Suprapubic skin (tissue), 4 donors: ENCODE measurements at places on chromosomes 4 and X.

DNA sequence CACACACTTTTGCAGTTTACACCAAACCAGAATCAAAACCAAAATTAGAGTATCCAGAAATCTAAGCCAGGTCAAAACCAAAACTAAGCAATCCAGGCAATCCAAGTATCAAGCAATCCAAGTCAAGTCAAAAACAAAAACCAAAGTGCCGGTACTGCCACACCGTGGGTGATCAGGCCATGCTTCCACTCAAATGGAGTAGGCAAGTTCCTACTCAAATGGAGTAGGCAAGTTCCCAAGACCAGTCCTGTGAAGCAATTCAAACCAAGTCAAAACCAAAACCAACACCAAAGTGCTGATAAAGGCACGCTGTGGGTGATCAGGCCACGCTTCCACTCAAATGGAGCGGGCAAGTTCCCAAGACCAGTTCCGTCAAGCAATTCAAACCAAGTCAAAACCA, 31.3 kb downstream of the MID1 start:
- no peak for DNase-seq

DNA sequence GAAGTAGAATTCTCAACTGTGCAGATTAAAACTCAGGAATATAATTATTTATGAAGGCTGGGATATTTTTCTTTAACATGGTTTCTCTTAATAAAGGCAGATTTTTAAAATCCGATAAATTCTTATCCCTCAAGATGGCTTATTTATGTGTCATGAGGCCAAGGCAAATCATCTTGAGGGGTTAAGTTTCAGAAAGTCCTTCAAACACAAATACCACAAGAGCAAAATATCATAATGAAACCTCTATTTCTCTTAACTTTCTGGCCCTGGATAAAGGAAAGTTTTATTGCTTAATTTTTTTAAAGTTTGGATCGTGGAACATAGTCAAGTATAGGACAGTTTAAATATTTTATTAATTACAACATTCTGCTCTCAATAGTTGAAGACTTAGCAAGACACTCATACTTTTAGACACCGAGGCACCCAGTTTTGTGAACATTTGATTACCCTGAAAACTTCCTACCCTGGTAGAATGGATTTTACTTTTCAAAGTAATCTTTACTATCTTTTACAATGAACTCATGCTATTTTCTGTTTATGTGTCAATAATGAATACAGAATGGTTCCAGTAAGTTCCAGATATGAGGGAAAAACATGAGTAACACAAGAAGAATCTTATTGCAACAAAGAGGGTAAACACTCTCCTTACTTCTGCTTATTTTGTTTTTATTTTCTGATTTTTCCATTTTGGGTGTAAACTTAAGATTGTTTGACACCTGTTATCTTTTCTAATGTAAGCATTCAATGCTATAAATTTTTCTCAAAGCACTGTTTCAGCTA, 200.7 kb upstream of the IL15 start:
- no peak for DNase-seq

DNA sequence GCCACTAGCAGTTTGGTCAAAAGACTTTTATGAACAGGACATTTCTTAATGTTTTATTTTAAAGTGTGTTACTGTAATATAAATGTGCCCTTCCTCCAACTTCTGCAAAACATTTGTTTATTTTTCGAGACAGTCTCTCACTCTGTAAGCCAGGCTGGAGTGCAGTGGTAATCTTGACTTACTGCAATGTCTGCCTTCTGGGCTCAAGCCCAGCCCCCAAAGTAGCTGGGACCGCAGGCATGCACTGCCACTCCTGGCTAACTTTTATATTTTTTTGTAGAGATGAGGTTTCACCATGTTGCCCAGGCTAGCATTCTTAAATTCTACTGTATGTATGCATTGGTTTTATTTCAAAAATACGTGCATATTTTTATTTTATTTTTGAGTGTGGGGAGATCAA, 1201.9 kb downstream of the STIM2 start:
- no peak for DNase-seq

DNA sequence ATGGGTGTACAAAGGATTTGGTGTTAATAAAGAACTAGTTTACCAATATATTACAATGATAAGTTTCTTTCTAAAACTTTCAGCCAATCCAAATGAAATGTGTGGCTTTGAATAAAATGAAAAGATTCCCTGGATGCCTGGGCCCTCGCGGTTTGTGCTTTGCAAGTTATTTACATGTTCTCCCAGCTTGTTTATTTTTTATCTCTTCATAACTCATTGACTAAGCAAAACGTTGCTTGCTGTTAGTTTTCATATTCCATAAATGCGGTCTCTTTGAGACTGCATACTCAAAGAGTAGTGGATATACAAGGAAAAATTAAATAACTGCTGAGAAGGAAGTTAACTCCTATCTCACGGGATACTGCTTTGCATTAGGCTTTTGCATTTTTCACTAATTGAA, 26.0 kb downstream of the FHDC1 start:
- DNase-seq, result no peak

- DNase-seq, result no peak
These were observed 1.1 kb downstream of the HTT start for GRCh38 chr4:3075652-3075981.

- DNase-seq, result no peak
These were observed 25.2 kb downstream of the FOXR2 start for GRCh38 chrX:55648434-55648833.

DNA sequence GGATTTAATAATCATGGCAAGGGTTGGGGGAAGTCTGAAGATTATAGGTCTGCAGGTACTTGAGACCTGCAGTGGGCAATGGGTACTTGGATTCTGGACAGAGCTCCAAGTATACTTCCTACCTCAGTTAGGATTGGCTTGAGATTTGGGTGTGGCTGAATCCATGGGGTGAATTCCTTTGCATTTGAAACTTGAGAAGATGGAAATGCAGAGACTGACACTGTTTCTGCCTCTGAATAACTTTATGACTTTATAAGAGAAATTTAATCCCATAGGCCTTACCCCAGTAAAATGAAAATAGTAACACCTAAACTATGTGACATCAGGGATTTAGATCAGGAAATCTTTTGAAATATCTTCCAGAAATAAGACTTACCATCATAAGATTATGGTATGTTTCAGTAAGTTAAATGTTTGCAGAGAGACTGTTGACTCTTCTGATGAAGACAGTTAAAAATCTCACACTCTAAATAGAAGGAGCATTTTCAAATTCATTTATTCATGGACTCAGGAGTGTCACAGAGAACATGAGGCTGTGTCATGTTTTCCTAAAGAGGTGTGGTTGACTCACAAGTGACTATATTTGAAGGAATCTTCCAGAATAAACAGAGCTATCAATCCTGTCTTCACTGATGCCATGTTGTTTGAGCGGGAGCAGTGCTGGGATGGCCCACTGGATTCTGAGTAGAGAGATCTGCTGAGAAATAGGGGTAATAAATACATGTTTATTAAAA, 513.5 kb upstream of the NR3C2 start:
- DNase-seq, result no peak

GRCh38 chr4:92279296-92279695, 24.5 kb upstream of the GRID2 start:
- no peak for DNase-seq

- DNase-seq, result no peak
These were observed 72.3 kb upstream of the KIT start for GRCh38 chr4:54585321-54586000.

GRCh38 chrX:49001521-49002090, 458 bp downstream of the GRIPAP1 start:
- no peak for DNase-seq

GRCh38 chr4:675036-675882, 917 bp downstream of the MYL5 start:
- no peak for DNase-seq

DNA sequence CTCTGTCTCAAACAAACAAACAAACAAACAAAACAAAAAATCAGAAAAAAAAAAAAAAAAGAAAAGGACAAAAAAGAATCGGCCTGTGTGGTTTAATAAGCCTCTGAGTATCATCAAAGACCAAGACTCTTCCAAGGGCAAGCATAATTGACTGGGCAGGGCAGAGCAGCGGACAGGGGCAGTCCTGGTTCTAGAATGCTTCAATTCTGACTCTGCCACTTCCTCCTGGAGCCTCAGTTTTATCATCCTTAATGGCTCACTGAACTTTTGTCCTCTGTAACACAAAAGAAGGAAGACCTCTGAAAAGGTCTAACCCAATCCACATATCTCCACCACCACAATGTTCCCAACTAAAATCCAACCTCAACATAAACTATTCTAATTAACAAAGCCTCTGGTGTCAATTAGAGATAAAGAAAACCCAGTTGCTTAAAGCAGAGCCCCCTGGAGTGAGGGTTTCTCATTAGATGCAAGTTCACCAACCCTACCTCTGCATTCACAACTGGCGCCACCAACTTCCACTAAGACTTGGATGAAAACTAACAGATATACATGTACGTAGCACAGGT, 51.7 kb downstream of the TBC1D9 start:
- no peak for DNase-seq

- peak; percentile 93 for DNase-seq
These were observed 923 bp upstream of the CPEB2 start for GRCh38 chr4:15001248-15001868.

DNA sequence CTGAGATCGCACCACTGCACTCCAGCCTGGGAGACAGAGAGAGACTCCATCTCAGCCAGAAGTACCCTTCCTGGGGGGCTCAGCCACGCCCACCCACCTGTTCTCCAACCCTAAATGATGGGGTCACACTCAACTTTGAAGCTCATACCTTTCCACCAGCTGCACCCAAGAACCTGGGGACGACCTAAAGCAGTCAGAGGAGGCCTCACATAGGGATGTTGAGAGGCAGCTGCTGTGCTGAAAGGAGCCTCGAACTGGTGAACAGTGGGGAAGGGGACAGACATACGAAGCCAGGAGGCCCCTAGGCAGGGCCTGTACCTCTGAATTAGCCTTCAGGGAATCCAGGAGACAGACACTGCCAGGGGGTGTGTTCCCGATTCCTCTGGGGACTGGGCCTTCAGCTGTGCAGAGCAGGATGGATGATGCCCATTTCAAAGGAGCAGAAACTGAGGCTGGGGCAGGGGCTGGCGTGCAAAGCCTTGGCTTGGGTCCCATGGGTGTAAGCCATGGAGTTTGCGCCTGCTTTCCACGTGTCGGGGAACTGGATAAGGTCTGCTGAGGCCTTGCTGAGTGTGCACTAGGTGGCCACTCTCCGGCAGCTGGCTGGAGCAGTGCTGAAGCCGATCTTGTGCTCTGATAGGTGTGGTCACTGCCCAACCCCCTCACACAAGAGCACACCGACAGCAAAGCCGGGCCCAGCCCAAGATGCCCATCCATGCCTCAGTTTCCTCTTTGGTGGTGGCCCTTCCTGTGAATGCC, 130.8 kb downstream of the CPZ start:
- DNase-seq, result peak; percentile 46

- no peak for DNase-seq
These were observed 32.5 kb downstream of the PDGFC start for GRCh38 chr4:156939139-156939538.

DNA sequence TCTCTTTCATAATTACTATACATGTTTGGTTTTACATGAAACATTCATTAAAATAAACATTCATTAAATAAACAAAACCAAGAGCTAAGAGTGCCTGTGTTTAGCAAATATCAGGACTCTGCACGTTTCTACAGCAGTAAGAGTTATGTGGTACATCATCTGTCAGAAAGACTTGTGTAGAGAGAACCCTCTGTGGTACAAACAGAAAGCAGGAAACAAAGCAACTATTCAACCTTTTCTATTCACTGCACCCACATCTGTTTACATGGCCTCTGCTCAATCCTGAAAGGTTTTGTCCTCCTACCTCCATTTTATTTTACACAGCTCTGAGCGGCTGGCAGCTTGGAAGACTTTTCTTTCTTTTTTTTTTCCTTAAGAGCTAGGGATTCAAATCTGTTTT, 90.7 kb upstream of the PCDH18 start:
- no peak for DNase-seq

GRCh38 chr4:17647927-17648326, 33.5 kb downstream of the MED28 start:
- no peak for DNase-seq

DNA sequence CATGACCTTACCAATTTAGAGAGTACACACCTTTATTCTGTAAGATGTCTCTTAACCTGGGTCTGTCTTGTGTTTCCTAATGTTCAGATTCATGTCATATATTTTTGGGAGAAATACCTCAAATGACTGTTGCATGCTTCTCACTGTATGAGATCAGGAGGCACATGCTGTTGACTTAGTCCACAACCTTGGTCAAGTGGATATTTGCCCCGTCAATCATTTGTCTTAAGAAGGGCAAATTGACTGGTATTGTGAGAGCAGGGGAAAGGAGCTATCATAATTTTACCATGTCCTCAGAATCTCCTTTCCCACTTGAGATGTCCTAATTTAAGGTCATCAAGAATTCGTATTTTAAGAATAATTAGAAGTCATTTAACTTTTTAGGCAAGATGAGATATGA, 11.0 kb downstream of the NUDT9 start:
- no peak for DNase-seq

GRCh38 chr4:4631150-4631549, 89.3 kb upstream of the STX18 start:
- no peak for DNase-seq

GRCh38 chr4:174835536-174835935, 6.5 kb upstream of the GLRA3 start:
- no peak for DNase-seq

DNA sequence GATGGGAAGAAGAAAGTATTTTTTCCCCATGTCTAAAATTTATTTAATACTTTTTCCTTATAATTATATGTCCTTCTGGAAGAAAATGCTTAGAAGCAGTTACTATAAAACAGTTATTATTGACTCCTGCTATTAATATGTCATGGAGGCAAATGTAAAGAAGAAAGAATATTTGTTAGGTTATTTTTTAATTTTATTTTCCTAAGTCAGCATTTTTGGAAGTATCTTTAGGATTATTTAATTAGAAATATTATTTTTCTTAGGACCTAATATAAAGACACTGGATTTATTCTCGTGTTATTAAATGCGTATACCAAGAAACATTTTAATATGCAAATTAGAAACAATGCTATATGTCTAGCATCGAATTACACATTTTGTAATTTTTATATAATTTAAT, 687.7 kb downstream of the TRAM1L1 start:
- no peak for DNase-seq

GRCh38 chr4:38857354-38858096, 908 bp upstream of the TLR6 start:
- DNase-seq, result peak; percentile 76

DNA sequence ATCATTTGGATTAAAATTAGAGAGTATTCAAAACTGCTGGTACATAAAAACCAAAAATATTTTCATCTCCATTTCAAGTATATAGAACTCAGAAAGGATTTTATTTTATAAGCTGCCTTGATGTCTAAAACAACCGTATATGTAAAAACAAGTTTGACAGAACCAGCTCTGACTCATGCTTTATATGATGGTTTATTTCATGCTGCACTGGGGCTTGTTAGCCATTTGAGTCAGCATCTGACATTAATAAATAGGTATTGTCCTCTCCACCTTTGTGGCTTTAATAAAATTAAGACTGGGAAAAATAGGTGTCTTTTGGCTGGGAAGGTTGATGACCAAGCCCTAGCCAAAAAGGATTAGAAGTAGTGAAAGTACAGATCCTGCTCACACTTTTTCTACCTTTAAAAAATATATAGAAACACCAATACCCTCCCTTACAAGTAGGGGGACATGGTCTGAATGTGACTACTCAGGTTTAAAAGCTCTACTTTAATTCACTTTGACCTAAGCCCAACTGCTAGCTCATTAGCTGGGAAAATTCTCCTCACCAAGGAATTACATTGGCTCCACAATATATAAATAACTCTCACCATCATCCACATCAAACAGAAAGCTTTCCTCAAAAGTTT, 228.1 kb downstream of the ADAMTS3 start:
- no peak for DNase-seq
